Type B pancreatic cell (in vitro differentiated cells): ENCODE measurements at places on chromosomes 1 and 21. TPM values are rescaled to one million over a fixed set of nuclear protein-coding genes. Genes with fewer than 3 reads are reported as not detected.

DNA sequence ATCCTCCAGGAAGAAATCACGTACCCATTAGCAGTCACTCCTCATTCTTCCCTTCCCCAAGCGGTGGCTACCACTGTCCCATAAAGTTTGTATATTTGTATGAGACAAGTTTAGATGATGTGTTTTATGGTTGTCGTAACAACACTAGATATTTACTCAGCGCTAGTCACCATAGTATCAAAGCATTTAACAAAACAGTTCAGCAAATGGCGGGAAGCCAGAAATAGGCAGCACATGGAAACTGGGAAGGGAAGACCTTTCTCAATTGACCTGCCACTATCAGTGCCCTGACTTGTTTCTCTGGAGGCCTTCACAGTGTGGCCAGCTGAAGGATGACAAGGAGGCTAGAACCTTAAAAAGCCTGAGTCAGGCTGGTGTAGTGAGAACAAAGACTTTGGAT lies 31.1 kb downstream of the CNST start:
- H3K4me3 ChIP-seq = no peak overlapping the region
- peaks cover 10% of the 10 kb centered on the region for H3K4me1 ChIP-seq
- no peaks in the 10 kb centered on the region for H3K27me3 ChIP-seq
- no peak overlapping the region for H3K27ac ChIP-seq
- peaks cover 27% of the 10 kb centered on the region for H3K36me3 ChIP-seq
- no peak for DNase-seq

The KLHDC9 gene
- total RNA-seq = 14.1 and 14.3 TPM in 2 replicates

DNA sequence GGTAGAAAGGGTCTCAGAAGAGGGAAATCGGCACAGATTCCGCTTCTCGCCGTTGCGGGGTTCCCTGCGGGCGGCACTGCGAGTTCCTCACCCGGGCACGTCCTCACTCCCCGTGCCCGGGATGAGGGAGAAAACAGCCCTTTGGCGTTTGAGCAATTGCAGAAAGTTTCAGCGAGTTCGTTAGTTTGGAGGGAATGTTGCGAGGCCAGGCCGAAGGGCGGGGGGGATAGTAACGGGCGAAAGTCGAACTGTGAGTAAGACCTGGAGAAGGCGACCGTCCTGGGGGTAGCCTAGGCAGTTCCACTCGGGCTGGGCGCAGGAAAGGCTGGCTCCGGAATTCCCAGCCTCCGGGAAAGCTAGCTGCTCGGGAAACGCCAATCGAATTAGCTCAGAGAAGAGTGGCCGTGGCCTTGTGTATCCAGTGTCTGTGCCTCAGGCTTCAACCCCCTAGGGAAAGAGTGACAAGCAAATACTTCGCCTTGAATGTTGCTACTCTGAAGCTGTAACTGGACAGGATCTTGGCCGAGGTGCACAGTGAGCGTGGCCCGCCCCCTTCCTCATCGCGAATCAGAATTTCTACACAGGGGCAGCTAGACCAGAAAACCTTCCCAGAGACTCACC lies 787 bp downstream of the PTGFR start:
- H3K4me1 ChIP-seq = peaks cover 4% of the 10 kb centered on the region
- no peak for DNase-seq
- H3K36me3 ChIP-seq = no peaks in the 10 kb centered on the region

The KLHDC7A gene
- total RNA-seq = 0.38 and 0.94 TPM in 2 replicates

- DNase-seq = no peak
- no peak overlapping the region for H3K4me3 ChIP-seq
- H3K36me3 ChIP-seq = peaks cover 48% of the 10 kb centered on the region
These were observed 101.7 kb downstream of the HUNK start for GRCh38 chr21:31974454-31974985.

GRCh38 chr1:22760455-22760854 lies 49.8 kb downstream of the EPHB2 start:
- no peak overlapping the region for H3K4me3 ChIP-seq
- no peak for DNase-seq
- H3K36me3 ChIP-seq = no peaks in the 10 kb centered on the region
- no peaks in the 10 kb centered on the region for H3K27me3 ChIP-seq
